Astrocyte (in vitro differentiated cells and primary cell): ENCODE measurements at places on chromosomes 4 and X. TPM values are rescaled to one million over a fixed set of nuclear protein-coding genes. Genes with fewer than 3 reads are reported as not detected.
A peak's percentile ranks its signal among the peaks of the same experiment; 100 is the strongest.

- no peak overlapping the region for H3K4me3 ChIP-seq
- peaks cover 15% of the 10 kb centered on the region for H3K4me1 ChIP-seq
- H3K27me3 ChIP-seq = no peaks in the 10 kb centered on the region
- peak overlapping the region; percentile 77 for H3K27ac ChIP-seq
Observed at GRCh38 chr4:141352909-141353525, 132.3 kb downstream of the ZNF330 start.

DNA sequence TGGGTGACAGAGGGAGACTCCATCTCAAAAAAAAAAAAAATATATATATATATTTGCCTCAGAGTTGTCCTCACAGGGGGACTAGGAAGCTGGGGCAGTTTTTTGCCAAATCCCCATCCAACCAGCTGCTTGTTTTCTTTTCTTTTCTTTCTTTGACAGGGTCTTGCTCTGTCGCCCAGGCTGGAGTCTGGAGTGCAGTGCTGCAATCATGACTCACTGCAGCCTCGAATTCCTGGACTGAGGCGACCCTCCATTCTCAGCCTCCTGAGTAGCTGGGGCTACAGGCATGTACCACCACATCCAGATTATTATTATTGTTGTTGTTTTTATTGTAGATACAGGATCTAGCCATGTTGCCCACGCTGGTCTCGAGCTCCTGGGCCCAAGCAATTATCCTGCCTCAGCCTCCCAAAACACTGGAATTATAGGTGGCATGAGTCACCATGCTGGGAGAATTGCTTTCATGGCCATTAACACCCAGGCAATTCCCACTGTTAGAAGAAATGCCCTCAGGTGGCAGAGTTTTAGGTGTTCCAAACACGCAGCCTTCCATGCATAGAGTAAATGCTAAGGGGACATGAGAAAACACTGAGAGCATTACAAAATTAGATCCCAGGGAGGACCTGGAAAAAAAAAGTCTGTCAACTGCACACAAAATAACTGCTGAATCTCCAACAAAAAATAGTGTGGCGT lies 98.0 kb downstream of the ARHGAP6 start:
- no peak overlapping the region for H3K4me3 ChIP-seq
- no peaks in the 10 kb centered on the region for H3K27me3 ChIP-seq
- no peak overlapping the region for H3K27ac ChIP-seq
- H3K4me1 ChIP-seq = no peaks in the 10 kb centered on the region
- no peaks in the 10 kb centered on the region for H3K36me3 ChIP-seq

- H3K27me3 ChIP-seq = no peaks in the 10 kb centered on the region
- H3K4me3 ChIP-seq = peak overlapping the region; percentile 1
- H3K27ac ChIP-seq = peak overlapping the region; percentile 81
- DNase-seq = peak; percentile 70
Observed at GRCh38 chrX:46588263-46588662, 14.7 kb downstream of the CHST7 start.

GRCh38 chrX:9923357-9923756 lies 43.8 kb upstream of the CLDN34 start:
- no peaks in the 10 kb centered on the region for H3K27me3 ChIP-seq
- no peaks in the 10 kb centered on the region for H3K36me3 ChIP-seq
- no peak for DNase-seq
- no peak overlapping the region for H3K27ac ChIP-seq
- H3K4me3 ChIP-seq = no peak overlapping the region

Gene PNMA3
- 0.82 and 0.93 TPM in 2 replicates for total RNA-seq

DNA sequence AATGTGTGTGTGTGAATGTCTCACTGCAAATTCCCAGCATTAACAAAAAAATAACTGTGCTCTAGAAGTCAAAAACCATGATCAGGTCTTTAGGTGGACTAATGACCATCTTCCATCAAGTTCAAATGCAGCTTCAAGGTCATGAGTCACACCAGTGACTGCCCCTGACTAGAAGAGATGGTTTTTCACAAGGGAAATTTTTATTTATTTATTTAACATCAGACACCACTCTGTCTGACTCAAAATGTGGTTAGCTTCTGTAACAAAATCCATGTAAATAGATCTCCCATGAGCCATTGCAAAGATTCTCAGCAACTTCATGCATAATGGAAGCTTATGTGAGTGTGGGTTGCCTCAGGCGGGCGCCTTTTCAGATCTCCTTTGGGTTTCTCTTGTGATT lies 219.2 kb downstream of the KIT start:
- H3K36me3 ChIP-seq = no peaks in the 10 kb centered on the region
- peak; percentile 56 for DNase-seq
- peaks cover 9% of the 10 kb centered on the region for H3K4me1 ChIP-seq
- no peak overlapping the region for H3K4me3 ChIP-seq
- no peaks in the 10 kb centered on the region for H3K27me3 ChIP-seq
- no peak overlapping the region for H3K27ac ChIP-seq

Gene DCLK2
- total RNA-seq = 6.2 and 6.9 TPM in 2 replicates

Gene MAOA
- 1.8 and 2.5 TPM in 2 replicates for total RNA-seq

Gene ZDHHC15
- total RNA-seq = 0.77 and 0.89 TPM in 2 replicates

Gene SPANXD
- not detected in 2 replicates for total RNA-seq

Gene CT45A10
- not detected in 2 replicates for total RNA-seq
